ENCODE measurements at places on chromosomes 4 and X.

DNA sequence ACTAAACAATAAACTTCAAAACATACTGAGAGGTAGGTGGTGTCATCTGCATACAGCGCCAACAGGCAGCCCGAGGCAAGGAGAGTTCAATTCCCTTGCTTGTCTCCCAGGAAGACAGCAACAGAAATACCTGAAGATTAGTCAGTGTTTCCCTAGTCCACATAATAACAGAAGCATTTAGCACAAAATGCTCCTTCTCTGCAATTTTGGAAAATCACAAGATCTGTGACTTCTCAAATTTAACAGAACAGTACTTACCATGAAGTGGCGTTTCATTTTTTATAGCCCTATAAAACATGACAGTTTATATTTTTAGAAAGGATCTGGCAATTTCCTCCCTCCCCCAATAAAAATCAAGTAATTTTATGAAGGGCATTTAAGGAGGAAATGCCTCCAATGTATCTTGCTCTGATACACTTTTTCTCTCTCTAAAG lies 67.1 kb upstream of the MYOZ2 start:
- no peak overlapping the region for H3K27ac ChIP-seq
- DNase-seq: no peak
- no peaks in the 10 kb centered on the region for H3K36me3 ChIP-seq
- H3K27me3 ChIP-seq: no peaks in the 10 kb centered on the region

DNA sequence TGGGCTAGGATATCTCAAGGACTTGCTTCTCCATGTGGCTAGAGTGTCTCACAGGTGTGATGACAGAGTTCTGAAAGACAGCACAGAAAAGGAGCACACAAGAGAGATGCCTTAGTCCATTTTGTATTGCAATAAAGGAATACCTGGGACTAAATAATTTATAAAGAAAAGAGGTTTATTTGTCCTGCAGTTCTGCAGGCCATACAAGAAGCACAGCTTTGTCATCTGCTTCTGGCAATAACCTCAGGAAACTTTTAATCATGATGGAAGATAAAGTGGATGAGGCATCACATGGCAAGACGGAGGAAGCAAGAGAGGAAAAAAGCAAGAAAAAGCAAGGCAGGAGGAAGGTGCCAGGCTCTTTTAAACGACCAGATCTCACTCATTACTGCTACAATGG lies 126.9 kb downstream of the ADAMTS3 start:
- no peaks in the 10 kb centered on the region for H3K27me3 ChIP-seq
- no peak overlapping the region for H3K27ac ChIP-seq
- no peaks in the 10 kb centered on the region for H3K4me1 ChIP-seq
- no peak overlapping the region for H3K4me3 ChIP-seq
- no peaks in the 10 kb centered on the region for H3K36me3 ChIP-seq
- DNase-seq: no peak

DNA sequence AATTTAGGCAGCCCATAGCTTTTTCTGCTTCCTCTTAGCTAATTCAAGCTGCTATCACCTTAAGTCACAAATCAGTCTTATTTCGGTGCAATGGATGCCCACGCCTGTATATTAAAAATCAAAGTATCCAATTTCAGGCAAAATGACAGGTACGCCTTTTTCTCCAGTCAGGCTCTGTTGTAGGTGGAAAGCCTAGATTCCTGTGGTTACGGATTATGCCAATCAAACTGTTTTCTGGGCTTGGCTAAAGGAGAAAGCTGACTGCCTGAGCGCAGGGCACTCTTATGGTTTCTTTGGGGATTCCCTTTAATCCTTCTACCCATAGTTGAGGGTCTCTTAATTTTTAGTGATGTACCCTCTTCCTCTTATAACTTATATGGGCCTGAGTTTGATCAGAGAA lies 550.5 kb downstream of the PDHA2 start:
- H3K27ac ChIP-seq: no peak overlapping the region
- no peaks in the 10 kb centered on the region for H3K36me3 ChIP-seq
- no peaks in the 10 kb centered on the region for H3K4me1 ChIP-seq
- no peaks in the 10 kb centered on the region for H3K27me3 ChIP-seq

DNA sequence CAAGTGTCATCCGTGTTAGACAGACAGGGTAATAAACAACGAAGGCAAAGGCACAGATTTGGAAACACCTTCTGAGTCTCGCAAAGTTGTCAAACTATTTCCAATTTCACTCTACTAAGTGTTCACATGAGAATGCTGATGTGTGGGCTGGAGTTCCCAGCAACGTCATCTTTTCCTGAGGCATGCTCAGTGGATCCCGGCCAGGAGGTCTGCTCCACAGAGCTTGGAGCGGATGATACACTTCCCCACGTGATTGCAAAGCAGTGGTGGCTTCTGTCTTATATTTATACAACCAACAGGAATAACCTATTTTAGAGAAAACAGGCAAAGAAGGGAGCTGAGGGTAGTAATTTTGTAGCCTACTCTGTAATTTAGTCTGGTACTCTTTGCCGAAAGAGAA lies 40.1 kb upstream of the PDK3 start:
- no peak overlapping the region for H3K4me3 ChIP-seq
- no peak for DNase-seq
- H3K27ac ChIP-seq: no peak overlapping the region
- H3K4me1 ChIP-seq: no peaks in the 10 kb centered on the region
- no peaks in the 10 kb centered on the region for H3K27me3 ChIP-seq

DNA sequence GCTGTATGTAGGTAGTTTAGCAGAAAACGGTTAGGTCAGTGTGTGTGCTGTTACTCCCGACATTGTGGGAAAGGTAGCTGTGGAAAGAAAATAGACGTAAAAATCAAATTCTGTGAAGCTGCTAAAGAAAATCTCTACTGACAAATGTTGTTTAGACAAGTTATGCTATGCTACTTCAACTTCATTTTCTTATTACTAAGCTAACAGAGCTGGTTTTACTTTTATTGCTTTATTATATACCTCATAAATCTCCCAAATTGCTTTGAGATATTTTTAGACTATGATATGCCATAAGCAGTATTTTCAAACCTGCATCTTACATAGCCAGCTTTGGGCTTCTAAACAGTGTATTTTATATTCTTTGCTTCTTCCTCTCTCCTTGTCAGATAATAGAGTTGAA lies 108.2 kb upstream of the PACRGL start:
- no peaks in the 10 kb centered on the region for H3K27me3 ChIP-seq
- no peaks in the 10 kb centered on the region for H3K4me1 ChIP-seq
- no peak overlapping the region for H3K27ac ChIP-seq
- H3K4me3 ChIP-seq: no peak overlapping the region

- no peaks in the 10 kb centered on the region for H3K27me3 ChIP-seq
- DNase-seq: no peak
- no peak overlapping the region for H3K4me3 ChIP-seq
- no peak overlapping the region for H3K27ac ChIP-seq
These were observed 86.8 kb upstream of the ETNPPL start for GRCh38 chr4:108849611-108850168.

- no peaks in the 10 kb centered on the region for H3K27me3 ChIP-seq
- DNase-seq: no peak
- no peaks in the 10 kb centered on the region for H3K36me3 ChIP-seq
- H3K4me1 ChIP-seq: no peaks in the 10 kb centered on the region
These were observed 84.3 kb downstream of the REPS2 start for GRCh38 chrX:17030580-17031270.

GRCh38 chr4:75195111-75195510 lies 262.2 kb downstream of the PARM1 start:
- H3K4me1 ChIP-seq: no peaks in the 10 kb centered on the region
- H3K27ac ChIP-seq: no peak overlapping the region
- no peak overlapping the region for H3K4me3 ChIP-seq
- no peaks in the 10 kb centered on the region for H3K27me3 ChIP-seq
- H3K36me3 ChIP-seq: no peaks in the 10 kb centered on the region
- no peak for DNase-seq
